Eye (tissue), 1 donor: ENCODE measurements at places on chromosomes 4 and X.

GRCh38 chr4:42488554-42488953 is 91.3 kb downstream of the SHISA3 start:
- no peak for DNase-seq

DNA sequence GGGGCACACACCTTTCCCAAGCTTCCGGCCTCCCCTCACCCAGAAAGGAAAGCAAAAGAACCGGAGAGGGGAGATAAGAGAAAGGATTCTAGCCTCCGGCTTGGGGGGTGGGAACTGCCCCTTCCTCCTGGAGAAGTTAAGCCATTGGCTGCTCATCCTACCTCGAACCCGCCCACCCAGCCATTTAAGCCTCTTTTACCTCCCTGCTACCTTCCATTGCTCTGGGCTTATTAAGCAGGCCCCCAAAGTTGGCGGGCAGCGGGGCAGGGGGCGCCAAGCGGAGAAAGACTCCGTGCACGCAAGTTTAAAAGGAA is 2.3 kb downstream of the MAML3 start:
- peak; percentile 97 for DNase-seq

DNA sequence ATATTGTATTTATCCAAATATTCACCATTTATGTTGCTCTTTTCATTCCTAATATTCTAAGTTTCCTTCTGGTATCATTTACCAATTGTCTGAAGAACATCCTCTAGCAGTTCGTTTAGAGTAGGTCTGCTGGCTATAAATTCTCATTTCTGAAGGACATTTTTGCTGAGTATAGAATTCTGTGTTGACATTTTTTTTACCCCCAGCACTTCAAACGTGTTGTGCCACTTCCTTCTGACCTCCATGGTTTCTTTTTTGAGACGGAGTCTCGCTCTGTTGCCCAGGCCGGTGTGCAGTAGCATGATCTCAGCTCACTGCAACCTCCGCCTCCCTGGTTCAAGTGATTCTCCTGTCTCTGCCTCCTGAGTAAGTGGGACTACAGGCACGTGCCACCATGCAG is 26.4 kb downstream of the JADE3 start:
- DNase-seq, result no peak

- no peak for DNase-seq
Measured at GRCh38 chr4:141757287-141757686, 120.9 kb downstream of the IL15 start.

GRCh38 chr4:143189528-143189927 is 4.8 kb downstream of the USP38 start:
- DNase-seq, result no peak

GRCh38 chrX:53430231-53430630 is 3.9 kb downstream of the HSD17B10 start:
- no peak for DNase-seq

DNA sequence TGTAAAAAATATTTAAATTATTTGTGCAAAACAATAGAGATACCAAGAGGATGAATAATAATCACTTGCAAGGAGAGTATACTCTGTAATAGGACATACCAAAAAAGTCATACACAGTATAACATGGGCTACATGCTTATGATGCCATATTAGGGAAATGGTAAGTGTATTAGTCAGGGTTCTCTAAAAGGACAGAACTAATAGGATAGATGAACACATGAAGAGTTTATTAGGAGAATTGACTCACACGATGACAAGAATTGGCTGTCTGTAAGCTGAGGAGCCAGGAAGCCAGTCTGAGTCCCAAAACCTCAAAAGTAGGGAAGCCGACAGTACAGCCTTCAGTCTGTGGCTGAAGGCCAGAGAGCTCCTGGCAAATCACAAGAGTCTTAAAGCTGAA is 151.2 kb downstream of the DTHD1 start:
- DNase-seq, result no peak

GRCh38 chr4:162865102-162865501 is 301.6 kb downstream of the NAF1 start:
- no peak for DNase-seq

- no peak for DNase-seq
Measured at GRCh38 chr4:65019775-65020174, 610.5 kb upstream of the TECRL start.

GRCh38 chr4:119615068-119615719 is 13.4 kb downstream of the PDE5A start:
- DNase-seq, result no peak

- no peak for DNase-seq
Measured at GRCh38 chr4:140675599-140676231, 80.5 kb downstream of the TBC1D9 start.

GRCh38 chrX:31301203-31301602 is 229.4 kb upstream of the FTHL17 start:
- no peak for DNase-seq

DNA sequence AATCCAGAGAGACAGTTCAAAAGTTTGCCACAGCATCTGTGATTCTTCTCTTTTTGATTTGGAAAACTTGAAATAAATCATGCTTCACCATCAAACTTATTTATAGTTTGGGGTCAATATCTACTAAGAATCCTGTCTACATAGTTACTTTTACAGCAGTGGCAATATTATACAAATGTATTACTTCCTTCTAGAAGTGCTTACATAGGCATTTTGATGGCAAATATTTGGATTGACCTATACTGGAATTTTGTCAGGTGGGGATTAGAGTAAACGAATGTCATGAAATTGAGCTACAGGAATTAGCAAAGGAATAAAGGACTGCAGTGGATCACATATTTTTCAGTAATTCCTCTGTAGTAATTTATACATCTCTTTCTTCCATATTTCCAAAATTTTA is 1885.5 kb upstream of the ADGRL3 start:
- no peak for DNase-seq

- DNase-seq, result no peak
Measured at GRCh38 chrX:44432641-44433040, 89.2 kb upstream of the EFHC2 start.

DNA sequence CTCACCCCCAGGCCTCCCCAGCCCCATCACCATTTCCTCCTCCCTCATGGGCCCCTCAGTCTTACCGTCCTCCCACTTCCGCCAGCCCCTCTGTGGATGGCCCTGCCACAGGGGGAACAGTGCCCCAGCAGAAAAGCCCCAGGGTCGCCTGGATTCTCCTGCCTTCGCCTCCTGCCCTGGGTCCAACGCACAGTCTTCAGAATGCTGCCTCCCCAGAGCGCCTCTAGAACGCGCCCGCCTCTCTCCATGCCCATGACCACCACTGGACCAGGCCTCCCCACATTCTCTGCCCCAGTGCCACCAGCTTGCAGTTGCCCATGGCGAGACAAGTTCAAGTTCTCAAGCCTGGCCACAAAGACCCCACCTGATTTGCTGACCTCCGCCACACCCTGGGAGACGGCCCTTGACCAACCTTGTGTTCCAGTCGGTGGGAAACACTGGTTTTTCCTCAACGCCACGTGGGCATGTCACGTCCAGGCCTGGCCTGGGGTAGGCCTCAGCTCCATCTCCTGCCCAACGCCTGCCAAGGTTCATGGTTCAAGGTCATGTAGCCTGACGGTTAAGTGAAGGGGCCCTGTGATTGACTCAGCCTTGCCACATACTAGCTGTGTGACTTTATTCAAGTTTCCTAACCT is 634 bp upstream of the PLXNB3 start:
- no peak for DNase-seq

DNA sequence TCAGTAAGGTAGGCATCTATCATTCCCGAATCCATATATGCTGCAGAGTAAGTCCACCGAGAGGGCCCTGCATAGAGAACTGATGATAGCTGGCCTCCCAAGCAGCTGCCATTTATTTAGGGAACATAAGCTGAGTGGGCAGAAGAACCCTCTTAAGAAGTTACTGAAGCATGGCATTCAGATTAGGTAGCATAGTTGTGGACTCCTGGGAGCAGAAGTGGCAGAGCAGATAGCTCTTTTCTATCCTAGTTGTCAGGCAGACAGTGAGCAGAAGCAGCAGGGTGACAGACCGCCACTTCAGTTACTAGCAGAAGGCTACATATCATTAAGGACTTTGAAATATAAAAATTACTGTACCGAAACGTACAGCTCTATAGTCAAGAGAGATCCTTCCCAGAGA is 454.7 kb downstream of the PPP4R3C start:
- DNase-seq, result peak; percentile 2

DNA sequence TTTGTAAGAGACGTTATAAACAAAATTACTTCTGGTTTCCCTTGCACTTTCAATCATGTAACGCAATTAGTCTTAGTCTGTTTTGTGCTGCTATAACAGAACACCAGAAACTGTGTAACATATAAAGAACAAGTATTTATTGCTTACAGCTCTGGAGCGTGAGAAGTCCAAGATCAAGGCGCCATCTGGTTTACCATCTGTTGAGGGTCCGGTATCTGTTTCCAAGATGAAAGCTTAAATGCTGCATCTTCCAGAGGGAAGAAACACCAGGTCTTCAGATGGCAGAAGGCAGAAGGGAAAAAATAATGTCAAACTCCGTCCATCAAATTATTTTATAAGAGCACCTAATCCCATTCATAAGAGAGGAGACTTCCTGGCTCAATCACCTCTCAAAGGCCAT is 474.1 kb downstream of the PDGFC start:
- DNase-seq, result peak; percentile 35

DNA sequence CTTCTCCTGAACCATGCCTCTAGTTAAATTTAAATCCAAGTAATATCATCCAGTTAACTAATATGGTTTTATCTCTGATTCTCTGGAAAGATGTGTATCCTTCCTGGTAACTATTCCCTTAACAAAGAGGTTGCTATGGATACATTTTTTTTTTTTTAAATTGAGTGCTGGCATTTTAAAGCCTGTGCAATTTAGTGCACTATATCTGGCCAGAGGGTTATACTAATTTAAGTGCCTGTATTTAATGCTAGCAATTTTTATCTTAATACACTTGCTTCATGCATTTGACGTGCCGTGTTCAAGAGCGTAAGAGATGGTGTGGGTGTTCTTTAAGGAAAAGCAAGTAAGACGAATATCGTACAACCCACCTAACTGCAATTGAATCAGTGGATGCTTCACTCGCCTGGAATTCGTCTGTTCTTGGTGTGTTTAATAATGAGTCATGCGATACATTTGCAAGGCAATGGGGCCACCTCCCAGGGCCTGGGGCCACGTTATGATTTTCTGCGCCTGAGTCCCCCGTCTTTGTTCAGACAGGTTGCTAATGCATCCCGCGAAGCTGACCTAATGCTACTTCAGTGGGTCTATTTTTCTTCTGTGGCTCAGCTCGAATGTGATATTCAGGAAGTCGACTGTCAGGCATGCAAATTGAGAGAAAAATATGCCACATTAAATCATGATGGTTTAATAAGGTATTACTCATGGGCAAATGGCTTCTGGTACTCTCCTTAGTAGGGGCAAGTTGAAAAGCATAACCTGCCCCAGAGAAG is 14.2 kb upstream of the MID1 start:
- DNase-seq, result peak; percentile 67

DNA sequence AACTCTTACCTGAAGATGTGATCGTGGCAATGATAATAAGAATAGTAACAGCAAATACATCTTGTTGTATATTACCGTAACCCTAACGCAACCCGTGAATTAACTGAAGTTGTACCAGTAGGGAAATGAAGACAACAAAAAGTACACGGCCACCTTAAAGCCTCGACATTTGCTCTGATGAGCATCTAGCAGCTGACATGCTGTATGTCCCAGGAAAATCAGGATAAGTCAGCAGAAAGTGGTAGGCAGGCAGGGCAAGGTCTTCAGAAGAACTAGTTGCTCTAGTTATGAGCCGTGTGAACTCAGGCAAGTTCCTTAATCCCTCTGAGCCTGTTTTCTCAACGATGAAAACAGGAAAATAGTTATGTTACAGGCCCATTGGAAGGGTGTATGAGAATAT is 7.7 kb upstream of the ASB5 start:
- DNase-seq, result no peak

DNA sequence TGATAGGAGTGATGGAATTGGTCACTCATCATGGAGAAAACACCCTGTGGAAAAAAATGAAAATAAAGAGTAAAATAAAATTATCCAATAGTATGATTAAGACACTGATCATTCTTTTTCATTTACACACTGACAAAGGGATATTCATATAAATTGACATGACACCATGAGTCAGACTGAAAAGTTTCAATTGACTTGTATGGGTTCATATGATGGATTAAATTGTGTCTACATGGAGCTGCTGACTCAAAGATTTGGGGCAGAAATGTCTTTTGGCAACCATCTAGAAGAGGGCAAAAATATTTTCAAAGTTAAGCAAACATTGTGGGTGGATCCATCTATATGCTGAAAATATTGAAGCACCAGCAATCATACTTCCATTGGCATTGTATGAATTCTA is 153.4 kb upstream of the PPP3CA start:
- no peak for DNase-seq
